ENCODE measurements at places on chromosomes 16 and 17.

- DNase-seq: peak; percentile 73
Measured at GRCh38 chr17:4565209-4566141, 5.1 kb upstream of the GGT6 start.

DNA sequence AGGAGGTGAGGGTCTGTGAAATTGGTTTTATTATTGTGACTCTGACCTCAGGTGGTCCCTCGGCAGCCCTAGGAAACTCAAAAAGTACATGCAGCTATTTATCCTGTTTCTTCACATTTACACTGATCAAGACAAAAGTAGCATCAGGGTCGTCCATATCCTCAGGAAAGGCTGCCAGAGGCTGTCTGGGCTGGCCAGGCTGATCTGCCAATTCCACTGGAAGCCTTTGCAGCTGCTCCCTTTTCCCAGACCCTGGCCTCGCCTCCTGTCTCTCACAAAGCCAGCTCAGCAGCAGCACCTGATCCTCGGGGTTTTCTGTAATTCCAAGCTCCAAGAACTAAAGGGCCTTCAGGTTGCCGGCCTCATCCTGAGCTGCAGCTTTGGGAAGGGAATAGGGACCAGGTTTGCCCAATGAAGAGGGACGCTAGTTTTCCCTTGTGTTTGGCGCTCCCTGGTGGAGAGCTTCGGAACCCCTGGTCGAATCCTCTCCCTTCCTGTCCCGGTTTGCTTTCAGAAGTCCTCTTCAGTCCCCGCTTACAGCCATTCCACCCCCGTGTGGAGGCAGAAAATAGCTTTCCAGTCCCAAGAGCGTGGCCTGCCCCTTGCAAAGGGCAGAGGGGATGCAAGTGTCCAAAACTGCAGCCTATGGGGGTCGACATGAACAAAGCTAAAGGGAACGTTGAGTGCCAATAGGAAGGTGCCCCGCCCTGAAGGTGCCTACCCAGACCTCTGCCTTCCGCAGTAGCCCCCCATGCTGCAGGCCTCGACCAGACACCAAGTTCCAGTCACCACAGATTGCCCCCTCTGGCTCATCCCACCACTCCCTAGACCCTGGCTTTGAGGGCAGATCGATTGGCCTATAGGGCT, 13.4 kb downstream of the MFSD6L start:
- peak; percentile 70 for DNase-seq

DNA sequence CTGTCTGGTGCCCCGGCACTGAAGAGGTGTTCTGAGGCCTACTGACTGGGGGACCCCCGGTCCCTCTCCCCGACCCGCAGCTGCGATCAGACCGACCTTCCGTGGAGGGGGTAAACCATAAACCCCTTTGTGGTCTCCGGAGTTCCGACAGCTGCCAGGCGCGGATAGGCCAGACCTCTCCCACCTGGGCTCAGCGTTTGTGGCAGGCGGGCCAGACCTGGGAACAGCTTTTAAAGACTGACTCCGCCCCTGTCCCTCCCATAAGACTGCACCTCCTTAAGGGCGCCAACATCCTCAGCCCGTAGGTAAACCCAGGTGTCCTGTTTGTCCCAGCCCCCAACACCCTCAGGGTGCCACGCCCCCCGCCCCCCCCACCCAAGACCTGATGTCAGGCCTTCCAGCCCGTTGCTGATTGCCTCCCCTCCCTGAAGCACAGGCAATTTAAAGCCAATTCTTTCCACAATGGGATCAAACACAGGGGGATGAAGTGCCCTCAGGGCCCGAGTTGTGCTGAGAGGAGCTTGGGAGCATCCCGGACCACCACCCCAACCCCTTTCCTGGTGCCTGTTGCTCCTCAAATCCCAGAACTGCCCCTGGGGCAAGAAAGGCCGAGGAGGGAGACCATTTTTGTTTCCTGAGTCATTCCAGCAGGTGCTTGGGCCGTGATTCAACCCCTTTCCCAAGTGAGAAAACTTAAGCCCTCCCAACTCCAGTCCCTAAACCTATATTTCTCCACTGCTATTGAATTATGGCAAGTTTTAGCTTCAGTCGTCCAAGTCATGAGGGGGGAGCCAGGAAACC, at the start of gene SOX15:
Gene SOX15 (minus strand): TSS at position 204 of the 801 bp plus-strand sequence. CDS start 418 bp downstream, outside the sequence.
- no peak for DNase-seq

DNA sequence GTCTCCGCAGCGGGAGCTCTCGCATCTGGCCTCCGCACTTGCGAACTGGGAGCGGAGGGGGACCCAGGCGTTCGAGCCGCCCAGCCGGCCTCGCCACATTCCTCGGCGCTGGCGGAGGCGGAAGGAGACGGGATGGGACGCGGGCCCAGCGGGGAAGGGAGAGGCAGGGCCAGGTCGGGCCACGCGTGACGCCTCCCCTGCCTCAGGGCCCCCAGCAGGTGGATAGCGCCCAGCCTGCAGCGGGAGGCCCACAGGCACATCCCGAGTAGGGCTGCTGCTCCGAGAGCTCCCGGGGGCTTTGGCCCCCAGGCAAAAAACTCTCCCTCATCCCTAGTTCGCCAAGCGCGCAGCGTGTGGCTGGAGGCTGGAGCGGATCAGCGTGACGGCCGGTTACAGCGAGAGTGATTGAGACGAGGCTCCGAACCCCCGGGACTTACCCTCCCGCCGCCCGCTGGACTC, 800 bp downstream of the PLEKHH3 start:
- peak; percentile 78 for DNase-seq

DNA sequence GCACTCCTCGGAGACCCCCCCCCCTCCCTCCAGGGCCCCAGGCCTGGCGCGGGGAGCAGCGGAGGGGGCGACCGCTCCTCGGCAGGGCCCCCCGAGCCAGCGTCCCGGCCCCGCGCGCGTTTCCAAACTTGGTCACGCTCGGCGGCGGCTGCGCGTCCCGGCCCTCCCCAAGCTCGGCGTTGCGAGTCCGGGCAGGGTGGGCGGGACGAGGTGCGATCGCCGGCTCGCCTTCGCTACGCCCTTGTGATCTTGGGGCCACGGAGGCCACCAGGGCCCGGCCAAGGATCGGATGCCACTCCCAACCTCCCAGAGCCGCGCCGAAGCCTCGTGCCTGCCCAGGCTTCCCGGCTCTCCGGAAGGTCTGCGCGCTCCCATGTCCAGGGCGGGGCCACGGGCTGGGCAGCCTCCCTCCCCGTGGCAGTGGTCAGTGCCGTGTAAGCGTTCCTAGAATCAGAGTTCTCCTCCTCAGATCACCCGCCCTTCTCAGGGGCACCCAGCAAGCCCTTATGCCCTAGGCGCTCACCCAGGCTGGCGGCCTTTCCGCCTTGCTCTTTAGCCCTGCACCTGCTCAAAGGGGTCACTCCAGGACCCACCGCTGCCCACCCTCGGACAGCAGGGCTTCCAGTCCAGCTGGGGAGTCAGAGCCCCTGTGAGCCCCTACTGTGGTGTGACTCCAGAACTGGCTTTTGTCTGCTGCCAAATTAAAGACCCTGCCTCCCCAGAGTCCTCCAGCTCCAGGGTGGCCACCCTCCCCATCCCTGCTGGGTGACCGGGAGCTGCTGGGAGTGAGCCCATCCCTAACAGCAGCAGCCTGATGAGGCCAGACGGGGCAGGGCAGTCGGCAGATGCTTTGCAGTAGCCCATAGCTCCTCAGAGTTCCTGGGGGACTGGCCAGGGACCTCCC, 12.2 kb upstream of the MRPS23 start:
- DNase-seq: peak; percentile 45

GRCh38 chr17:6456321-6456720, 12.1 kb downstream of the PIMREG start:
- DNase-seq: no peak

DNA sequence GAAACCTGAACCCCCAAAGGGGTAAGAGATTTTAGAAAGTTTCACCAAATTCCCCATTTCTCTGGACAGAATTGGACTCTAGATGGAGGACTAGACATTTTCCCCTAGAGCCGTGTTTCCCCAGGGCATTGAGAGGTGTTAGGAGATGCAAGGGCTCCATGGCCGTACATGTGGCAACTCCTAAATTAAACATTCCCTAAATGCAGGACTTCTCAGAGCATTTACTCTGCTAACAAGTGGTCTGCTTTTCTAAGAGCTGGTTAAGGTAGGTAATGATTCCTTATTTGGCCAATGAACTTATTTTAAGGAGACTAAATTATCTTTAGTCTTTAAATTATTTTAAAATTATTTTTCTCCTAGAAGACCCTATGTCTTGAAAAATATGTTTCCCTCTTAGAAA, 200.9 kb downstream of the MSI2 start:
- no peak for DNase-seq

DNA sequence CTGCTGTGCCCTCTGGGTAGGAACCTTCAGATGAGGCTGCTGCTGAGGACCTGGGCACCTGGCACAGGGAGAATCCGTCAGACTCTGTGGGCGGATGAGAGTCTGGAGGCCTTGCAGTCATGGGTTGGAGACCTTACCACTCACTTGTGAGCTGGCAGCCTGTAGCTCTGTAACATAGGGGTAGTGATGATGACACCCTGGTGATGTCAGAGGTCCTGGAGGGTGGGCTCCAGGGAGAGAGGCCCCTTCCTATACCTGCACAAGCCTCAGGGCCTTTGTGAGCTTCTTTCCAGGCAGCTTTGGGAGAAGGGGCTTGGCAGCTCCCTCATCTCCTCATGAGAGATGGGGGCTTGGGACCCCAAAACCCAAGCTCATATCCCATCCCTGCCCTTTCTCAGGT, 1.6 kb downstream of the MIEF2 start:
- DNase-seq: no peak

- peak; percentile 40 for DNase-seq
Measured at GRCh38 chr17:38881600-38882191, 11.8 kb downstream of the LASP1 start.

DNA sequence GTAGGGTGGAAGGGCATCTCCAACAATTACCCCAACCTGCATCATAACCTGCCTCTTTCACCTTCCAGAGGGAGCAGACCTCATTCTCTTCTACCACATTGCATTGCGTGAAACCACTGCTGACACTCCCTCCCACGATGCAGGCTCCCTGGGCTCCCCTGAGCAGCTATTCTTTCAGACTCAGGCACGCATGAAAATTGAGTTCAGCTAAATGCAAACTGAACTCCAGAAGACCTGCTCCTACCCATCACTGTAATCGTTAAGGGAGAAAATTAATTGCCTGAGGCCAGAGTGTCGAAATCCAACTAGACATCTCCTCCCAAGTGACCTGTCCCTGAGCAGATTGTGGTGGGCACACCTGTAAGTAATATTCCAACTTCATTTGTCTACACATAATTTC, 186.0 kb downstream of the GRIN2A start:
- no peak for DNase-seq

DNA sequence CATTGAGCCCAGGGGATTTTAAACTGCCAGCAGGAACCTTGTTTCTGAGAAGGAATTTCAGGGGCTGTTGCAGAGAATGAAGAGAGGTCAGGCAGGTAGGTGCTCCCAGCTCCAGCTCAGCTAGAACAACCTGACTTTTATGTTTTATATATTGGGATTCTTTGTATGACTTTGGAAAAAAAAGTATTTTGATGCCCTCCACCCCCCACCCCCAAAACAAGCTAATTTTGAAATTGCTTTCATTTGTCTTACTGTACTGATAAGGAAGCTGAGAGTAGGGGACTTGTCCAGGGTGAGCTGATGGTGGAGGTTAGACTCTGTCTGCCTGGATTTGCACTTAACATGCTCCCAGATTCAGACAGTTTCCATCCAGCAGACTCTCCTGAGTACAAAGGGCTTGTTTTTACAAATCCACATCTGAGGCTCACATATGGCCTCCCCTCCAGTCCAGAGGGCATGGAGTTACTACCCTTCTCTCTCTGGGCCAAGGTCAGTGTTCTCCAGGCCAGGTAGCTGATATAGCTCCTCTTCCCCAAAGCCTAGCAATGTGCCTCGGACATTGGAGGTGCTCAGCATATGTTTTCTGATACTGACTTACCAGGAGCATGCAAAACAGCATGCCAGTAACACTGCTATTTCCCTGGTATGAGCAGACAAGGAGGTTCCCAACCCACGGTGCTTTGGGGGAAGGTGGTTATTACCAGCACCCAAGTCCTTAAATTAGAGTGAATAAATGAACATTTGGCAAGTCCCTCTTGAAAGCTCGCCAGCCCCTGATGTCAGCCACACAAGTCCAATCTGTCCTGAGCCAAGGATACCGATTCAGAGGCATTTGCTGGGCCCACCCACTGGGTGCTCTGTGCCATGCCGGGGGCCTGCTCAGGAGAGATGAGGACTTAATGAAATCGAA, 11.3 kb downstream of the STX1B start:
- DNase-seq: no peak

DNA sequence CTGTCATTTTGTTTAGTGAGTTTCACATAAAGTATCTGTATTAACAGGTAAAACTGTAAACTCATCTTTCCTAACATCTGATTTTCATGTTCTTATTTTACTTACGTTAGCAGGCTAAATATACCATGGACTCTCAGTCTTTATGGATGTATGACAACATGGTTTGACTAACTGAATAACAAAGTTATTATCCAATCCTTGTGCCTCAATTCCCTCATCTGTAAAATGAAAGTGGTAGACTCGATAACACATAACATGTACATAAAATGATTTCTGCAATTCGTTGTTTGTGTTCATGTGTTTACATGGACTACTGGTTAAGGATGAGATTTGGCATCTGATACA, 9.5 kb upstream of the PCTP start:
- DNase-seq: no peak

DNA sequence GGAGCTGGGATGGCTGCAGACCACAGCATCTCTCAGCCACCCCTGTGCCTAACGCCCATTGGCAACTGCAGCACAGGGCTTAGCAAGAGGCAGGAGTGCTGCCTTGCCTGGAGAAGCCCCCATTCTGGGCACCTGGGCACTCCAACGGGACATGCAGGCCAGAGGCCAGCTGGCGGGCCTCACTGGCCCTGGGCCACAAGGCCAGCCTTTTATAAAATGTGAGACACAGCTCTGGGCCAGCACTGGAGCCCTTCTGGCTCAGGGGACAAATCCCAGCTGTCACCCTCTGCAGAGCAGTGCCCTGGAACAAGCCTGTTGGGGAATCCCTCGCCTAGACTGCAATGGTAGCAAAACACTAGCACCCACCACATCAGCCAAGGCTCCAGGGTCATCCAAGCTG, 171.8 kb downstream of the WSCD1 start:
- DNase-seq: no peak

GRCh38 chr17:51718983-51719382, 439.5 kb downstream of the CA10 start:
- DNase-seq: no peak

GRCh38 chr17:56595108-56595418, 1.6 kb downstream of the NOG start:
- no peak for DNase-seq

GRCh38 chr17:33803686-33804085, 451.4 kb upstream of the CCL2 start:
- DNase-seq: no peak

All from D341Med (cell line).